ENCODE measurements at places on chromosomes 1 and 21.

GRCh38 chr1:117981455-117982192 lies 52.1 kb downstream of the WDR3 start:
- no peak for DNase-seq

GRCh38 chr21:35933466-35933865 lies 126.9 kb downstream of the SETD4 start:
- DNase-seq = no peak

- no peak for DNase-seq
Observed at GRCh38 chr1:242613266-242613815, 88.8 kb upstream of the PLD5 start.

DNA sequence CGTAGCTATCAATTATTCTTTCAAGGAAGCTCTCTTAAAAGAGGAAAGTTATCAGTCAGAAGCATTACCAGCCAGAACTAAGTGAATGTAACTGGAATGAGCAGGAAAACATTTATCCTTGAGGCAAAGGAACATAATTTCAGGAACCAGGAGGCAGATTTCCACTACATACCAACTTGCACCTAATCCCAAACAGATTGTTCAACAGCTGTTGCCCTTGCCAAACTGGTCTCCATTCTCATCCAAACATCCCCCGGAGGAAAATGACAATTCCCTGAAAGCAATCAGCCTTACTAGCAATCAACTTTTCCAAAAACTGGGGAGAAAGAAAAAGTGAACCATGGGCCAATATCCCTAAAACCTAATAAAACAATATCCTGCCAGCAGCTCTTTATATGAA lies 35.0 kb downstream of the ENAH start:
- no peak for DNase-seq

- no peak for DNase-seq
Observed at GRCh38 chr1:172112576-172112975, 271.3 kb downstream of the DNM3 start.

DNA sequence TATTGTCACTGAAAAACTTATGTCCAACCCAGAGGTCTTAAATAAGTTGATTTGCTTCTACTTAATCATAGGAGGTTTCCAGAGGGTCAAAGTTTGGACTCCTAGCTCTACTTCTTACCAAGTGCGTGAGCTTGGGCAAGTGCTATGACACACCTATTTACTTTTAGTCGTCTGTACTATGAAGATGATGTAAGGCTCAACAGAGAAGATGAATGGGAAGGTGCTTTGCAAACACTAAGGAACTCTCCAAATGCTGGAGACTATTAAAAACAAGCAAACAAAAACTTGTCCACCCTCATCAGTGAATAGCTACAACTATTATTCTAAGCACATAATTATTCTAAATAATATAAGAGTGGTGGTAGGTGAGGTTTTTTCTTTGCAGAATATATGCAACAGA lies 232.3 kb upstream of the USP24 start:
- DNase-seq = no peak

- no peak for DNase-seq
Observed at GRCh38 chr1:30894508-30894973, 14.0 kb downstream of the SDC3 start.

GRCh38 chr1:143643148-143643885 lies 328.5 kb downstream of the FAM72C start:
- DNase-seq = no peak

- DNase-seq = no peak
Observed at GRCh38 chr1:7265771-7266371, 480.6 kb downstream of the CAMTA1 start.

- no peak for DNase-seq
Observed at GRCh38 chr21:40235528-40235927, 368.3 kb downstream of the PCP4 start.

GRCh38 chr1:242224461-242224860 lies 225.6 kb upstream of the MAP1LC3C start:
- no peak for DNase-seq

GRCh38 chr1:179448437-179449149 lies 82.8 kb downstream of the AXDND1 start:
- DNase-seq = no peak

DNA sequence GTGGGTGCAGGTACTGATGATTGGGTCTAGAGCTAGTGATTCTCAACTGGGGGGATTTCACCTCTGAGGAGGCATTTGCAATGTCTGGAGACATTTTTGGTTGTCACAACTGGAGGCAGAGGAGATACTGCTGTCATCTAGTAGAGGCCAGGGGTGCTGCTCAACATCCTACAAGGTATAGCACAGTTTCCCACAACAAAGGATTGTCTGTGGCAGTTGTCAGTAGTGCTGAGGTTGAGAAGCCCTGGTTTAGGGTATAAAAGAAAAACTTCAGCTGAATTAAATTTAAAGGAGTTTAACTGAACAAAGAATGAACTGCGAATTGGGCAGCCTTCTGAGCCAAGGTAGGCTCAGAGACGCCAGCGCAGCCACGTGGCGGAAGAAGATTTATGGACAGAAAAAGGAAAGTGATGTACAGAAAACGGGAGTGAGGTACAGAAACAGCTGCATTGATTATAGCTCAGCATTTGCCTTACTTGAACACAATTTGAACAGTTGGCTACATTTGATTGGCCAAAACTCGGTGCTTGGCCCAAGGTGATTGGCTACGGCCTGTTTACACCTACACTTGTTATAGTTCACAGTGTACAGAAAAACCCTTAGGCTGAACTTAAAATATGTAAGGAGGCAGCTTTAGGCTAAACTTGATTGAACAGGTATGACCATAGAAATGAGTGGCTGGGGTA lies 40.4 kb downstream of the MPZL1 start:
- no peak for DNase-seq

- DNase-seq = no peak
Observed at GRCh38 chr1:20964540-20965484, 177.7 kb upstream of the HP1BP3 start.

GRCh38 chr1:41838266-41838665 lies 80.5 kb downstream of the HIVEP3 start:
- DNase-seq = no peak

DNA sequence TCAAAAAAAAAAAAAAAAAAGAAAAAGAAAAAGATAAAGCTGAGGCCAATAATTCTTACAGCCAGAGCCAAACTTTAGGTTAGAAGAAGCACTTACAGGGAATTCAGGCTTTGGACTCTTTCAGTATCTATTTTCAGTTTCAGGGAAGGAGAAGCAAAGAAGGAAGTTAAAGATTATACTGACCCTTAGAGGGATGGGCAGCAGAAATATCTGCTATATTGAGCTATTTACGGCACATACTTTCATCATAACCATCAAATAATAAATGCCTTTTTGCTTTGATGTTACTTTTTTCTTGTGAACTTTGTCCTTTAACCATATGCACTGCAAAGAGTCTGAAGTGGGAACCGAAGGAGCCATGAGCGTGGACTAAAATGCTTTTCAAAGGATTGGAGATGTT lies 42.0 kb downstream of the TM2D1 start:
- DNase-seq = no peak

DNA sequence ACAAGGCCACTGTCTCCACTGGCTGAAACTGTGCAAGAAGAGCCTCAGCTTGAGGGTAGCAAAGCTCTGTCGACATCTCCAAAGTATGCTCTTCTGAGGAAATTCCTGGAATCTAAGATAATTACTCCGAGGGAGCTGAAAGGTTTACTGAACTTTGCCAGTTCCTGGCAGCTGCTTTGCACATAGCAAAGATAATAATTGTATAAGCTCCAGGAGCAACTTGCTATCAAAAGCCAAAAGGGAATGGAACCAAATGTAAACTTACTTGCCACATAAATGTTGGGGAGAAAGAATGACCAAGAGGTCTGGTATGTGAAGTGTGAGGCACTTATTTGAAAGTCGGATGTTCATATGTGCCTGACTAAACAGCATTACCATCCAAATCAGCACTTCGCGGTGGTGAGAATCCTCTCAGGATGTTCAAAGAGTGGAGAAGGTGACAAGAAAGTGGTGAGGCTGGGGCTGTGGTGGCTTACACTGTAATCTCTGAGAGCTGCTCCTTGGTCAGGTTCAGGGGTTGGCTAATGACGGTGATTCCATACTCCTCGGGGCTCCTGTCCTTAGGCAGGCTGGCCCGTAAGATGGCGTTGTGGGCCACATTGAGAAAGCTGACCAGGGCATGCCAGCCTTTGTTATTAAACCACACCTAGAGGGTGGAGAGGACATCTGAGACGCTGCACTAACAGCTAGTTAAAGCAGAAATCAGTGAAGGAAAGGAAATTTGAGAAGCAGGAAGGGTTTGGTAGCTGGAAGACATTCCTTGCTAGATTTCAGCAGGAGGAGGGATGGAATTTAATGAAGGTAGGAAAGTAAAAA lies 100.0 kb downstream of the ABCA4 start:
- DNase-seq = no peak

DNA sequence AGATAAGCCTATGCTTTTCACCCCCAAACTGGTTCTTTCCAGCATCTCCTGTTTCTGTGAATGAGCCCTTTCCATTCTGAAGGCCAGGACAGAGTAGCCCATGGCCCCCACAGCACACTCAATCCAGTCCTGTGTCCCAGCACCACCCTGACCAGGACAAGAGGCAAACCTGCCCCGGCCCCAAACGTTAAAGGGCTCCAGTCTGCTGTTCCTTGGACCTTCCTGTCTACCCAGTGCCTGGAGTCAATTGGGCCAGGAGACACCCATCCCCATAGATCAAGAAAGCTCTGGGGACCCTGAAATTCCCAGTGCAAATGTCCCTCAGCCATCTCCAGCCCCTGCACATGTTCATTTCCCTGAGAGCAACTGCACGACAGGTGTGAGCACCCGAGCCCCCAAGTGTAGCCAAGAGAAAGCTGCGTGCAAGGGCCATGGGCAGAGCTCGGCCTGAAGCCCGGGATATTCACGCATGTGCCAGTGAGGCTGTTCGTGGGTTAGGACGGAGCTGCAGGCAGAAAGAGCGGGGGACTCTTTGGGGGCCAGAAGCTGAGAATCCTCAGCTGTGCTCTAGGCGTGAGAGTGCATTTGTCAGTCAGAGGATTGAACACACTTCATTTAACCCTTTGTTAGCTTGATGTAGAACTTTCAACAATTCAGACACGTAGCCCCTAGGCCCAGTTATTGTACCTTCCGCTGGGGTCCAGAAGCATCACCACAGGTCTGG lies 4.2 kb upstream of the RIPK4 start:
- no peak for DNase-seq

DNA sequence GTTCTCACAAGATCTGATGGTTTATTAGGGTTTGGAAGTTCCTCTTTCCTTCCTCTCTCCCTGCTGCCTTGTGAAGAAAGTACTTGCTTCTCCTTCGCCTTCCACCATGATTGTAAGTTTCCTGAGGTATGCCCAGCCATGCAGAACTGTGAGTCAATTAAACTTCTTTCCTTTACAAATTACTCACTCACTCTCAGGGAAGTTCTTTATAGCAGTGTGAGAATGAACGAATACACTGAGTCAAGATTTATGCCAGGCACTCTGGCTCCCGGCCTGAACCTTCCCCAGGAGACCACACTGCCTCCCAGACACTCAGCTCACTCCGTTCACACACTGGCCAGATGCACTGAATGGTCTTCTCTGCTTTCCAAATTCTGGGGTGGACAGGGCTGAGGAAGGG lies 308.3 kb upstream of the AJAP1 start:
- DNase-seq = no peak

DNA sequence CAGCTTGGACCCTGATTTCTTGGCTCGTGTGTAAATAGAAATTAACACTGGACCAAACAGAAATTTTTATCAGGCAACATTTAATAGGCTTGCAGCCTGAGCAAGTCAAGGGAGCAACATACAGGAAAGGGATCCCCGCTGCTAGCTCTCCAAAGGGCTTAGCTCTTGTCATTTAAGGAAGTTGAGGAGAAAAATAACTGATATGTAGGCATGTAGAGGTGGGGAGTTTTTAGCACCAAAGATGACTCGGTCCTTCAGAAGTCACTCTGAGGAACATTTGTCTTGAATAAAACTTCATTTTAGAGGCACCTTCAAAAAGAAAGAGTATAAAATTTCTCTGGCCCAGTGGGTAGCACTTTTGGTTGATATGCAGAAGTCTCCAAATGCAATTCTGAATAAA lies 27.1 kb downstream of the GBP2 start:
- DNase-seq = no peak

GRCh38 chr1:203204756-203205155 lies 18.3 kb upstream of the CHI3L1 start:
- no peak for DNase-seq

DNA sequence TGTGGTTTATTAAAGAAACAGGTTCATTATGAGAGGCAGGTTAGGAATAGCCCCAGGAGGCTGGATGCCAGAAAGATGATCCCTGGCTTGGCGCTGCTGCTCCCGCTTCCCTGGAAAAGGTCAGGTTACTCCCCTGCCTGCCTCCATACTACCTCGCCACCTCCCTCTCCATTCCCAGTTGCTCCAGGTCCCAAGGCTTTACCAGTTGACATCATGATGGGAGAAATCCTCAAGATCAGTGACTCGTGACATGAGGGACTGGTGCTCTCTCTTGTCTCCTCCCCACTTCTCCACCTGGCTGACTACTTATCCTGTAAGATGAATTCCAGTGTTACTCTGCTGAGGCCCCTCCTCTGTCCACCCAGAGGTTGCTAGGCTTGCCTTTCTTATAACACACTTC lies 19.7 kb downstream of the VASH2 start:
- no peak for DNase-seq
